BJ (cell line): ENCODE measurements at places on chromosomes 13 and 19.

- DNase-seq: peak; percentile 89
These were observed 394.3 kb downstream of the FOXO1 start for GRCh38 chr13:40271931-40272775.

DNA sequence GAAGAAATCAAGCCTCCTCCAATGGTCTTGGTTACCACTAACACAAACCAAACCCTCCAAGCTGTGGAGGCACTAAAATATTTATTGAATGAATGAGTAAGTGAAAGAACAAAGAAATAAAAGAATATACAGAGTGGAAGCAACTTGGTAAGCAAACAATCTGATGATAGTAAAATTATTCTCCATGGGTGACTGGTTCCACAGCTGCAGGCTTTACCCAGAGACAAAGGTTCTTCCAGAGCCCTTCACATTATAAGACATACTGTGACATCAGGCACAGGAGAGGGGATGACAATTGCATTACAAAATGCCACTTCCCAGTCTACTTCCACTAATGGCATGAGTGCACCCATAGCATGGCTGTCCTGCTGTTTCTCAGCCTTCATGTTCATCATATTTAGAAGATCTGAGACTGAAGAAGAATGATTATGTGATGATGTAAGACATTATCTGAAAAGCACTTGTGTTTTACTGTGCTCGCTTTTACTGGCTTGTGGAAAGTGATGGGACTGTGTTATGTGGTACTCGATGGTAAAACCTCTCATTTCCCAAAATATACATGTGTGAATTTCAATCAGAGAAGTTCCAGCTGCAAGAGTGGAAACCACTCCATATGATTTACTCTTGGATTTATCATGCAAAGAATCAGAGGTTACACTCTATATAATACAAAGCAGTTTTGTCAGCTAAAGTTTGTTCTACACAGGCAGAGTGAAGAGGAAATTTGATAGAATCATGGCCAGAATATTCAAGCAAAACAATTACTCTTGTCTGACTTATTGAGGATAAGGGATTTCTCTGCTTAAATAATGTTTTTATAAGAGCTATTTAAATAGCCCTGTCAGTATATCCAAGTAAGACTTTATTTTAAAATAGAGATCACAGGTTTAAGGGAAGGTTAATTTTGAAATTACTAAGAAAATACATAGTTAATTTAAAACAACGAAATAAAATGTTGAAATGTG is 220.2 kb upstream of the NBEA start:
- no peak for DNase-seq

DNA sequence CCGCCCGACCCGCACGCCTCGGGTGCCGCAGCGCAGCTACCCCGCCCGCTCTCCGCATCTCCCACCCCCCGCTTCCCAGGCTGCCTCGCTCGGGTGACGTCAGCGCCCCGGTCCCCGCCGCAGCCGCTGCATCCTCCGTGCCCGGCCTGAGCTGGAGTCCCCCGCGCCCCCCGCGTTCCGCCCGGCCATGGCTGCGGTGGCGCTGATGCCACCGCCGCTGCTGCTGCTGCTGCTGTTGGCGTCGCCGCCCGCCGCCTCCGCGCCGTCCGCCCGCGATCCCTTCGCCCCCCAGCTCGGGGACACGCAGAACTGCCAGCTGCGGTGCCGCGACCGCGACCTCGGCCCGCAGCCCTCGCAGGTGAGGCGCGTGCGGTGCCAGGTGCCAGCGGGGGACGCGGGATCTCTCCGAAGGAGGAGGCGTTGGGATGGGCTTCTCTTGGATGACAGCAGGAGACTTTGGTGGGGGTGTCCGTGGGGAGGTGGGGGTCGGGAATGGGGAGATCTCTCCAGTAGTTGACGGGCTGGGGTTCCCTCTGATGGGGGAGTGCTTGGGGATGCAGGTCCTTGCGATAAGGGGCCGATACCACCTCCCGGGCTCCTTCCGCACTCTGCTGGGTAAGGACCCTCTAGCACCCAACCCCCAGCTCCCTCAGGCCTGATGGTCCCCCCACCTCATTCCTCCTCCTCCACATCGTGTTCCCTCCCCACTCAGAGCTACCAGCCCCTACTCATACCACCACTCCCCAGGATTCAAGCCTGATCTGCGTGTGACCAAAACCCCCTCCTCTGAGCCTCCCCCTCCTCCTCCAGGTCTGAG is at the start of gene TMEM59L:
Gene TMEM59L (plus strand): TSS at position 99 of the 817 bp plus-strand sequence. CDS start 89 bp downstream, at position 188.
- DNase-seq: no peak

DNA sequence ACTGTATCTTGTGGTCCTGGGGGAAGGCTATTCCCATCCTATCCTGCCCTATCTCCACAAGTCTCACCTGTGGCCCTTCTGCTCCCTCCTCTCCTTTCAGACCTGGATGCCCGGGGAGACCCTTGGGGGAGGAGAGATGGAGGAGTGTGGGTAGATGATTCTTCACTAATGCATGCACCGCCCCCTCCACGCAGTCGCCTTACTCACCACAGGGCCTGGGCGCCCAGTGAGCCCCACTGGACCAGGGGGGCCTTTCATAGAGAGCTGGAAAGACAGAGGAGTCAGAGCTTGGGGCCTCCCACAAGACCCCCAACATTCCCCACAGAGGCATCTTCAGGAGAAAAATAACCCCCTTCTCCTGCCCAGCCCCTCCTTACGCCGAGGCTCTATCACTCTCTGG is 14.3 kb downstream of the COL5A3 start:
- no peak for DNase-seq

GRCh38 chr19:30757837-30758617 is 385.8 kb downstream of the ZNF536 start:
- no peak for DNase-seq

GRCh38 chr19:53332484-53332883 is 1.1 kb upstream of the ZNF845 start:
- no peak for DNase-seq
